ENCODE measurements at places on chromosomes 13 and 19.
A peak's percentile ranks its signal among the peaks of the same experiment; 100 is the strongest.

DNA sequence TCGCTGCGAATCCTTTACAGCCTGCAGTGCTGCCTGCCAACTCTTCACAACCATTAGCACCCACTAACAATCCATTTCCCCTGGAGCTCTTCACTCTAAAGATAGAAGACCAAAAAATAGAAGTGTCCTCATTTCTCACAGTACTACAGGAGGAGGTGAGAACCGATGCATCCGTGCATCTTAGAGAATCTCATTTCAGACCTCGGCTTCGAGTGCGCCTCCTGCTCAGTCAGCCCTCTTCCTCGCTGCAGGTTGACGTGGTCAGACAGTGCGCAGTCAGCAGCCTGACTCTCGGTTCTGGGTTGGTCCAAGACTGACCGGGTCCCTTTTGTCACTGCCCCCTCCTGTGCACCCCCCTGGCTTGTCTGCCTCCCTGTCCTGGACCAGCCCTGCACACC, 85.3 kb downstream of the RAB20 start:
- DNase-seq, result no peak

- no peak for DNase-seq
These were observed 52.7 kb downstream of the ATP11A start for GRCh38 chr13:112742583-112742982.

GRCh38 chr13:98460516-98460915, 116.4 kb downstream of the STK24 start:
- DNase-seq, result peak; percentile 29

DNA sequence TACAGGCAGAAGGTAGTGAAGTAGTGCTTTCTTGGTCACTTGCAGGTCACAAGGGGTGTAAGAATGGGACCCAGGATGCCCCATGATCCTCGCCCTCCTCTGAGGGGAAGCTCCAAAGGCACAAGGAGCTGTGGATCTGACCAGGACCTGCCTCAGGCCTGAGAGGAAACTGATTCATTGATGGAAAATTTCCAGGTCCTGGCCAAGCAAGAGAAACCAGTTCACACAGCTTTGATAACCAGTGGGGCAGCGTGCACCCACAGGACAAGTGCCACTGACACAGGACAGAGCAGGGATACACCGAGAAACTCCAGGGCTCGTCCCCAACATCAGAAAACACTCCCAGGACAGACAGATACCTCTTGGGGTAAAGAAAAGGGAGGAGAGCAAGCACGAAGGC, 177.1 kb downstream of the RBM26 start:
- DNase-seq, result no peak

GRCh38 chr13:110319774-110320509, 12.9 kb downstream of the COL4A2 start:
- no peak for DNase-seq

DNA sequence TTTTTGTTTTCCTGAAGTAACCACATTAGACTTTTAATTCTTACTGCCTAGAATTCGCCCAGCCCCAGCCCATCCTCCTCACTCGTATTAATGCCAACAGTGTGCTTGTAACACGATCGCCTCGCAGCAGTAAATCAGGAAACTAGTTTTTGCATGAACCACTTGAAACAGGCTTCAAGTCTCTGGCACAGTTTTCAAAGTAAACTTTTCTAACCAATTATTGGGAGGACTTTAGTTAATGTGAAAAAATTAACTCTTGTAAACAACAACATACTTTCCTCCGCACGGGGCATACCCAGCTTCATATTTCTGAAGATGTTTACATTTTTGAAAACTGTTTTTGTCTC, 39.2 kb downstream of the TNFRSF19 start:
- DNase-seq, result no peak

GRCh38 chr19:1764729-1765128, 11.4 kb downstream of the ONECUT3 start:
- no peak for DNase-seq

GRCh38 chr13:99374994-99375737, 68.0 kb upstream of the GPR183 start:
- DNase-seq, result no peak

GRCh38 chr13:97120346-97120745, 101.8 kb upstream of the MBNL2 start:
- no peak for DNase-seq

GRCh38 chr13:46810440-46810839, 13.5 kb upstream of the ESD start:
- DNase-seq, result no peak

DNA sequence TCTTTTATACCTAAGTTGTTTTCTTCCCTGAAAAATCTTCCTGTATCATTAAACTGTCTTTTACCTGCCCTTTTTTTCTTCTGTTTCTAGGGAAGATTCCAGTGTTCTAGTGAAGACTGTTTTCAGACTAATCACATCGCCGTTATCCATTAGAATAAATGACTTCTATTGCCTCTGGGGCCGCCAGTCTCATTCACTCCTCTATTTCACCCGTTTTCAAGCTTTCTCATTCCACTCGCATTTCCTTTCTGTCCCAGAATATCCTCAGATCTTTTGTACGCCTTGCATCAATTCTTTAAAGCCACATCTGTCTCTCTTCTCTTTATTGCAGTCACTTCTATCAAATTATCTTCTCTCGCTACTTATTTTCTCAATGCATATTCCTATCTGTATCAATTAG, 1035.6 kb upstream of the MIR17HG start:
- no peak for DNase-seq

- no peak for DNase-seq
These were observed 577.3 kb downstream of the LMO7 start for GRCh38 chr13:76213423-76213904.

DNA sequence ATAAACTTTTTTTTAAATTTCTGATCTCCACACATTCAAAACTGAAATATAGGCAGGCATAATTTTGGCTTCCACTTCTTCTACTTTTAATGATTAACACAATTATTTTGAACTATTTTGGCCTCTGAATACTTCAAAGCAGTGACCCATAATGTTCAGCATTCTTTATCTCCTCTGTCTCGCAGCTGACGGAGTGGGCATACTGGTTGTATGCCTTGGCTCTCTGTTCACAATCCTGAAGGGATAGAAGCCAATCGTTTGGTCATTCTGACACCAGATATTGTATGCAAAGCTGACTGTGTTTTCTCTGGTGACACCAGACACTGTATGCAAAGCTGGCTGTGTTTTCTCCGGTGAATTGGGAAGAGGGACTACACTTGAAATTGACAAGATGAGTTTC, 833.0 kb downstream of the EFNB2 start:
- DNase-seq, result no peak

DNA sequence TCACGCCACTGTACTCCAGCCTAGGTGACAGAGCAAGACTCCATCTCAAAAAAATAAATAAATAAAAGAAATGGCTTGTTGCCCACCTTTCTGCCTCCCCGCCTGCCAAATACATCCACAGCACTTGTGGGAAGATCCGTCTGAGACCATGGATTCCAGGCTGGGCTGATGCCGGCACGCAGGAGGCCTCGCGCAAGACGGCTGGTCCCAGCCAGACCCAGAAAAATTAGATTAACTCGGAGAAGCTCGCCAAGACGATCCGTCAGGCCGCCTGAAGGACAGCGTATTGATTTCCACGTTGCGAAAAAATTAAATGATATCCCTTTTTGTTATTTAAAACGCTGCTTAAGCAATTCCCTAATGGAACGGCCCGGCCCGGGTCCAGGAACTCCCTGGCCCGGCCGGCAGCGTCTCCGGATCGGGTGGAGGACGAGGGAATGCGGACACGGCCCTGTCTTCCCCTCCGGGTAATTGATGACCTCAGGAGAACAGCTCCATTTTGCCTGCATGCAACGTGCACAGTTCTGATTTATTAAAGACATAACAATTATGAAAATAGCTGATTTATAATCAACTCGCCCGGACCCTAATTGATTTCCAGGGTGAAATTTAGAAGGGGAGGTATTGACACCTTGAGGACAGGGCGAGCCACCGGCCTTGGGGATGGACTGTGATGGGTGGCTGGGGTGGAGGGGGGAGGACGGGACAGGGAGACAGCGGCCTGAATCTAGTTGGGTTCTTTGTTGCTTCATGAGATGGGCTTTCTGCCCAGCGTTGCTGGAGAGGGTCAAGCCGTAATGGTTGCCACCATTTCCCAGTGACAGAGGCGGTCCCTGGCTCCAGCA, 52.1 kb downstream of the ZNRF4 start:
- DNase-seq, result no peak

DNA sequence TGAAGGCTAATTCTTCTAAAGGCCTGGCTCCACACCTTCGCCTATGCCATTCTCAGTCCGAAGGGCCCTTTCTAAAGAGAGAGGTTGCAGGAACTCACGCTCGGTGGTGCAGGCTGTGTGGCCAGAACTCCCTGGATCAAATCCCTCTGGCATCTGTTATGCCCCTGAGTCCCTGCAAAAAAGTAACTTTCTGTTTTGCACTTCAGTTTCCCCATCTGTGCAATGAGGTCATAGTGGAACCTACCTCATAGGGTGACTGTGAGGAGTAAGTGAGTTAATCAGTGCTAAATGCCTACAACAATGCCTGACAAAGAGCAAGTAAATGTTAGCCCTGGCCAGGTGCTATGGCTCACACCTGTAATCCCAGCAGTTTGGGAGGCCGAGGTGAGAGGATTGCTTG, 7.3 kb downstream of the IGSF23 start:
- DNase-seq, result no peak

- no peak for DNase-seq
These were observed 18.2 kb upstream of the AKAP8 start for GRCh38 chr19:15397782-15398181.

DNA sequence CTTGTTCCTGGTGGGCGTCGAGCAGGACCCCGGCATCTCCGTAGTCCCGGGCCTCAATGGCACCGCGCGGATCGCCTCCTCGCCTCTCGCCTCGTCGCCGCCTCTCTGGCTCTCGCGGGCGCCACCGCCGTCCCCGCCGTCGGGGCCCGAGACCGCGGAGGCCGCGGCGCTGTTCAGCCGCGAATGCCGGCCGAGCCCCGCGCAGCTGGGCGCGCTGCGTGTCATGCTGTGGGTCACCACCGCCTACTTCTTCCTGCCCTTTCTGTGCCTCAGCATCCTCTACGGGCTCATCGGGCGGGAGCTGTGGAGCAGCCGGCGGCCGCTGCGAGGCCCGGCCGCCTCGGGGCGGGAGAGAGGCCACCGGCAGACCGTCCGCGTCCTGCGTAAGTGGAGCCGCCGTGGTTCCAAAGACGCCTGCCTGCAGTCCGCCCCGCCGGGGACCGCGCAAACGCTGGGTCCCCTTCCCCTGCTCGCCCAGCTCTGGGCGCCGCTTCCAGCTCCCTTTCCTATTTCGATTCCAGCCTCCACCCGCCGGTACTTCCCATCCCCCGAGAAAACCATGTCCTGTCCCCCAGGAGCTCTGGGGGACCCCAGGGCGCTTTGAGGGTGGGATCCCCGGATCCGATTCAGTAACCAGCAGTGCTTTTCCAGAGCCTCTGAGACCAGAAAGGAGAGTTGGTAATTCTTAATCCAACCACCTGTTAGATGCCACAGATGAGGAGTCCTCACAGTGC, 885 bp downstream of the MLNR start:
- DNase-seq, result no peak

- DNase-seq, result no peak
These were observed 9.5 kb downstream of the C13orf46 start for GRCh38 chr13:113964251-113964995.

GRCh38 chr13:79448413-79448812, 32.5 kb upstream of the NDFIP2 start:
- DNase-seq, result no peak
